H1 (cell line): ENCODE measurements at places on chromosomes 4 and X. TPM values are rescaled to one million over a fixed set of nuclear protein-coding genes. Genes with fewer than 3 reads are reported as not detected.
A peak's percentile ranks its signal among the peaks of the same experiment; 100 is the strongest.

TRIM60 gene
- polyA plus RNA-seq: not detected in 2 replicates

HELT gene
- polyA plus RNA-seq: 0.28 and 0.32 TPM in 2 replicates

ENAM gene
- not detected in 2 replicates for polyA plus RNA-seq

ADGRG2 gene
- polyA plus RNA-seq: 10.7 and 13.3 TPM in 2 replicates

NOX1 gene
- polyA plus RNA-seq: not detected in 2 replicates

GRCh38 chr4:37002625-37003024, 241.9 kb upstream of the NWD2 start:
- no peak for DNase-seq

GRCh38 chr4:141576585-141577110, 59.7 kb upstream of the IL15 start:
- DNase-seq: no peak

- no peak for DNase-seq
Measured at GRCh38 chr4:95021099-95021498, 263.3 kb downstream of the BMPR1B start.

GRCh38 chr4:176153124-176153523, 42.3 kb downstream of the SPATA4 start:
- DNase-seq: no peak

DNA sequence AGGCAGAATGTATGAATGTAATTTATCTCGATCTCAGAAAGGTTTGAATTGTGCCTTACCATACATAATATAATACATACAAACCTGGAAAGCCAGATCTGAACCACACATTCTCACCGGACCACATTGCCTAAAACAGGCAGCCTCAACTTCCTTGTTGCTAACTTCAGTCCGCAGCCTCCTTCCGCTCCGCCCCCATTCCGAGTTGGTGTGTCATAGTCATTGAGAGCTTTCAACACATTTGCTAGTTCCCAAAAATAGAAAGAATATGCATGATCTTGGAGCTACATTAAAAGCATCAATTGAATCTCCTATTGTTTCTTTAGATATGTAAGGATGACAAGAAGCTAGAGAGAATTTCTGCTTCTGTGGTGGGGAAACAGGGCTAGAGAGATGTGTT, 127.2 kb downstream of the ARHGEF9 start:
- DNase-seq: peak; percentile 0

DNA sequence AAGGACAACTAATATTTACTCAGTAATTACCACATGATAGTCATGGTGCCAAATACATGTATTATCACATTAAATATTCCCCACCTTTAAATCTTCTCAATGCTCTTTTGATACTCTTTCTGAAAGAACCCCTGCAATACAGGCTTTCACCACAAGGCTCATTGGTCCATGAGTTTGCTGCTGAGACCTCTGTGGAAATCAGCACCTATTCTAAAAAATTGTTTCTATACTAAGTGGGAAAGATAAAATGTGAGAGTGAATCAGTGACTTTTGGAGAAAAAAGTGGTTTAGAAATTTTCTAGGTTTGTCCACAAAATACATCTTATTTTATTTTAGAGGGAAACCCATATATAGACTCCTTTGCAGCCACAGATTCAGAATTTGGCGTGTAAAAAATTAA, 257.3 kb downstream of the ZIC3 start:
- DNase-seq: no peak

DNA sequence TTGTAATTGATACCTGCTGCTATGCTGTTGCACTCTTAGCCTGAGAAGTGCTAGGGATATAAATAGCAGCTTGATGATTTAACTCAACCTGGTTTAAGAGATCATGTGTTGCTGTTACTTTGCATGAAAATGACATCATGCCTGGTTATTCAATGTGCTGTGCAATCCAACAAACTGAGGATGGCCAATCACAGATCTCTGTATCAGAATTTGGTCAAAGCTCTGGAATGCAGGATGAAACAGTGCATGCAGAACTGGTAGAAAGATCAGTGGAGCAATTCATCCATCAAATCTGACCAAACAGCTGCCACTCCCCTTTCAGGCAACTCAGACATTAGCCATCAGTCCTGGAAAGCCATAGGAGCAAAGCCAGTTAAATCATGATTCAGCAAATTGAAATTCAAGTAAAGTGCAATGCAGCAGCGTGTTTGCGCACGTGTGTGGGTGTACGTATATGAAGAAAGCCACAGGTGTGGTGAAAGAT, 160.3 kb upstream of the RASGEF1B start:
- DNase-seq: no peak
